ENCODE measurements at places on chromosomes 12 and 14.
A peak's percentile ranks its signal among the peaks of the same experiment; 100 is the strongest.

GRCh38 chr12:49092086-49092815, 2.4 kb downstream of the DHH start:
- peak; percentile 59 for DNase-seq

DNA sequence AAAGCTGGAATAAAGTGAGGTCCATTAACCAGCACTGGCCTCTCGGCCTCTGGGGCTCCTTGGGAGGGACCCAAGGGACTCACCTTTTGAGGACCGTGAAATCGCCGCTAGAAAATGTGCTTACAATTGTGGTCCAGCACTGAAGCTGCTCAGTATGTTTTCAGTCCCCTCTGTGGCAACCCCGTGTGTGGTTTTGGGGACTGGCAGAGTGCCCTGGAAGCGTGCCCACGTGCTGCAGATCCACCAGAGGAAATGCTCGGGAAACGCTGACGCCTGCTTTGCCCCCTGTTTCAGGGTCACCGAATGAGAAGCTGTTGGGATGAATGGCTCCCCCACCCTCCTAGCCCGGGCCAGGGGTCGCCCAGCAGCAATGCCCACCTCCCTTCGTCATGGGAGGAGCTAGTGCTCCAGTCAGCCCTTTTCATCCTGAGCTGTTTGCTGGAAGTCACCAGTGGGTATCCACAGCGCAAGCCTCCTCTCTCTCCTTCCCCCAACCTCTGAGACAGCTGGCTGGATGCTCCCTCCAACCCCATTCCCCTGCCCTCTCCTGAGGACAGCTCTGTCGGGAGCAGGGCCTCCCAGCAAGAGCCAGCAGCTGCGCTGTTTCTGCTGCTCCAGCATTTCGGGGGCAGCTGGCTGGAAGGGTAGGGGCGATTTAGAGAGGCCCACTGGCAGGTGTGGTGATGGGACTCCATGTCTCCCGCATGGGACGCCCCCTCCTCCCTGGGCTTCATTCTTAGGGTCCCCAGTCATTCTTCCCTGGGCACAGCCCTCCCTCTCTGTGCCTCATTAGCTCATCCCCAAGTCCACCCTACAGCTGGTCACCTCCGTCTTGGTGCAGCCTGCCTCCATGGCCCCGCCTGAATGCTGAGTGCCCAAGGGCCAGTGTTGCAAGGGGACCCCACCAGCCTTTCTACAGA, 33.2 kb upstream of the PPP1R13B start:
- DNase-seq = peak; percentile 47

DNA sequence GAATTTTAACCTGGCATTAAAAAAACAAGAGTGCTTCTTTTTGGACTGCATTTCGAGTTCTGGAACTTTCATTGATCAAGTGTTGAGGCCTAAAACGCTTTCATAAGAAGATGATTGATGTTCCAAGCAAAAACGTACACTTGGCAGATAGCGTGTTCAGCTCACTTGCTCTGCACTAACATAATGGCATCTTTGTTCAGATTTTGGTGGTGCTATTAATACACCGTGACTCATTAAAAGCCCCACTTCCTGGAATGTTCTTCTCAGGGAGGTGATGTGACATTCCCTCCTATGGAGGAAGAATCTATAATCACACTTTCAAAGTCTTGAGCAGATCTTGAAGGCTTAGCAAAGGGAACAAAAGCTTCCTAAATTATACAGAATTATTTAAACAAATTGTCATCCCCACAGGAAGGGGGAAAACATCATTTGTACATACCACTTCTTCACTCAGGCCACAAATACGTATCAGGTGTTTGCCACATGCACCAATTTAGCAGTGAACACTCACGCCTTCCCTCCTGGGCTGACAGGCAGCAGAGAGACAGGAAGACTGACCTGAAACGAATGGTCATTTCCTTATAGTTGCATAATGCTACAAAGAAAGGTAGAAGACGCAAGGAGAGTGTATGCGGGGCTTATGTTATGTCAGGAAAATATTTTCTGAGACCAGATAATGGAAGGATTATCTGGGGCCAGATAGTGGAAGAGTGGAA, 15.4 kb downstream of the HSP90AA1 start:
- DNase-seq = no peak

GRCh38 chr12:31331242-31331641, 5.3 kb upstream of the SINHCAF start:
- DNase-seq = no peak

- no peak for DNase-seq
Measured at GRCh38 chr12:124295431-124296058, 652 bp downstream of the RFLNA start.

DNA sequence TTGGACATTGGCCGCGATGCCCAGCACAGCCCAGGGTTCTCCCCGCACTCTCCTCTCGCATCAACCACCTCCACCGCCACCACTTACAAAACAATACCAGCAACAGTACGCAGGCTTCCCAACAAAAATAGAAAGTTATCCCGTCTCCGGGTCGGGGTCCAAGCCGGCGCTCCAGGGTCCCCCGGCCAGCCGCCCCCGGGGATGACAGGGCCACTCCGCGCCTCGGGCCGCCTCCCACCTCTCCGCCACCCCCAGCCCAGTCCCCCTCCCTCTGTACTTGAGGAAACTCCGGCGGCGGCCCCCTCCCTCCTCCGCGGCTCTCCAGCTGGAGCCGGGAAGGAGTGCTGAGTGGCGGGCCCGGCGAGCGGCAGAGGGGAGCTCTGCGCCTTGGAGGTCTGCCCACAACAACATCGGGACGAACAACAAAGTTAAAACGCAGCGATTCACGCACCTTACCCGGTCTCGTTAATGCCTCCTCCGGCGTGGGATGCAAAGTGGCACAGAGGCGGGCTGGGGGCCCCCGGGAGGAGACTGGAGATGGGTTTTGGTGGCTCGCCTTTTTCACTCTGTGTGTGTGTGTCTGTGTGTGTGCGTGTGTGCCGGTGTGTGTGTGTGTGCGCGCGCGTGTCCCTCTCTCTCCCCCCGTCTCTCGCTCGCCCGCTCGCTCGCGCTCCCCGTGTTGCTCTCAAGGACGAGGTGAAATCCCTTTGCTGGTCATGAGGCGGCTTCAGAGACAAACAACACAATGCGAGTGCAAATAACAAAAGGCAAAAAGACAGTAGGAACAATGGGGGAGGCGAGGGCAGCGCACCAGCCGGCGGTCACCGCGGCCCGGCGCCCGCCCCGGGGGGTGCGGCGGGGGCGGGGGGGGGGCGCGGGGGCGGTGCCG, 386.8 kb downstream of the BCAT1 start:
- DNase-seq = peak; percentile 61

DNA sequence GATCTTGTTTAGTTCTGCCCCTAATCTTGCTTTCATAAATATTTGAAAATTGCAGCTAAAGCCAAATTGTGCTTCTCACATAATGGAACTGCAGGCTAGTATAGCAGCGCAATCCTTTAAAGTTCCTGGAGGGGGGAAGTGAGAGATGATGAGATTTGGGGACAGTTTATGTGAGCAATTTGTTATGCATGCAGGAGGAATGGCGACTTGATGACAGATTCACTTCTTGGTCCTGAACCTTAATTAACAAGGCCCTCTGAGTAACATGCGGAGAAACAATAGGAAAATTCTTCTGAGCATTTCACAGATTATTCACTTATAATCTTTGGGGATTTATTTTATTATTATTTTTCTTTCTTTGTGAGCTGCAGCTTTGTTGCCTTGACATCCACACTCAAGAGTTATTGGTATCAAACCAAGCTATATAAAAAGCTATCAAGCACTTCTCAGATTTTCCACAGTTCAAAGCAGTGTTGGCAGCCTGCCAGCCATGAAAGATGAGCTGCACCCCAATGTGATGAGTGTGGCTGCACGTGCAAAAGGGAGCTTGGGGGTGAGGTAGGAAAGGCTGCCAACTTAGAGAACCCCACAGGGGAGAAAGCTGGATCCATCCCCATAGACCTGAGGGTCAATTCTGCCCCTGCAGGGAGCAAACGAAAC, 1662.2 kb upstream of the FLRT2 start:
- DNase-seq = no peak

- no peak for DNase-seq
Measured at GRCh38 chr12:52618216-52618615, at the start of gene KRT73. KRT73 (minus strand) TSS chr12:52618559; CDS start chr12:52618524, 35 bp downstream.

DNA sequence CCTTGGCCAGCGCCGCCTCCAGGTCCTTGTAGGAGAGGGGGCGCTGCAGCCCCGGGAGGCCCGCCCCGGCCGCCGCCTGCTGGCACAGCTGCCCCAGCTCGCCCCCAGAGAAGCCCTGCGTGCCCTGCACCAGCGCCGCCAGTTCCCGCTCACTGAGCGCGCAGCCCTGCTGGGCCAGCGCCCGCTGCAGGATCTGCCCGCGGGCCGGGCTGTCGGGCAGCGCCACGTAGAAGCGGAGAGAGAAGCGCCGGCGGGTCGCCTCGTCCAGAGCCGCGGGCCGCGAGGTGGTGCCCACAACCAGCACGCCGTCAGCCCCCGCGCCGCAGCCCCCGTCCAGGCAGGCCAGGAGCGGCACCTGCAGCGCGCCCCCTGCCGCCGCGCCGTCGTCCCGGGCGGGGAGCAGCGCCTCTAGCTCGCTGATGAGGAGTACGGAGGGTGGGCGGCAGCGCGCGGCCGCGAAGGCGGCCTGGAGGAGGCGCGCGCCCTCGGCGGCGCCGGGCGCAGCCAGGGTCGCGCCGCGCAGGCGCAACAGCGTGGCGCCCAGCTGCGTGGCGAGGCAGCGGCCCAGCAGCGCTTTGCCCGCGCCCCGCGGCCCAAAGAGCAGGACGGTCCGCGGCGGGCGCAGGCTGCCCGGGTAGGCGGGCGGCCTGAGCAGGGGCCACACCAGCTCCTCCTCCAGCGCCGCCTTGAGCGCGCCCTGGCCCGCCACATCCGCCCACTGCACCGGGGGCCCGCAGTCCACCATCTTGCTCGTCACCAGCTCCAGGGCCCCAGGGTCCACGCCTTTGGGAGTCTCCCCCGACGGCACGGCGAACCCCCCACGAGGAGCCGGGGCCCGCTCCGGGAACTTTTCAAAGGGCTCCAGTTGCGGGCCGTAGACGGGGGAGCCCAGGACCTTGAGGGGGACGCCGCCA, 27.7 kb downstream of the FIGNL2 start:
- DNase-seq = peak; percentile 56

GRCh38 chr12:124394462-124395128, 99.7 kb downstream of the RFLNA start:
- no peak for DNase-seq

DNA sequence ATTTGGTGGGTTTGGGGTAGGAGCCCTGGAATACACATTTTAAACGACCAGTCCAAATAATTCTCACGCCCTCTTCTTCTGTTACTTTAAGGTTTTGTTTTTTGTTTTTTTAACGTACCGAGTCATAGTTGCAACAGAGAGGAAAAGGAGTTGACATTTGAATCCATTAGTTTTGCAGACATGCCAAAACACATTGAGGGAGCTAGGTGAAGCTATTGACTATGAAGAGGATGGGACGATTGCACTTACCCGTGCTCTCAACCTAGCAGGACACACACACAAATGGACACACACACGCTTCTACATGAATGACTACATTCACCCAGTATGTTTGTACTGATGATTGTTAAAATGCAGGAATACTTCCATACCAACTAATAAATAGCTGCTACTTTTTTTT, 54.3 kb upstream of the CIT start:
- DNase-seq = no peak

DNA sequence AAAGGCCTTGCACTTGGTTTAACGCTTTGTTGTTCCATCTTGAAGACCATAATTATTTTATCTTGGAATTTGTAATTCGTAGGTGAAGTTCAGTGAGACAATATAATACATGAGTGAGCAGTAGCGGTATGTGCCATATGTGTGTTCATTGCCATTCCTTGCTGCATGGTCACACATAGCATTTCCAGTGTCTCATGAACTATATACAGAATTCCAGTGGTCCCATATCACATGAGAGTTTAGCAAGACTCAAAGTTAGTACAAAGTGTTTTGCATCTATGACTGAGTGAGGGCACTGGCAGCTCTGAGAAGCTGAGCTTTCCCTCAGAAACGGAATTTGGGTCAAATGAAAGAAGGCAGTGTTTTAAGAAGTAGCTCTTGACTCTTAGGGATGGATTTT, 359.8 kb downstream of the FOXG1 start:
- no peak for DNase-seq

- no peak for DNase-seq
Measured at GRCh38 chr14:51398898-51399297, 158.9 kb downstream of the TMX1 start.

DNA sequence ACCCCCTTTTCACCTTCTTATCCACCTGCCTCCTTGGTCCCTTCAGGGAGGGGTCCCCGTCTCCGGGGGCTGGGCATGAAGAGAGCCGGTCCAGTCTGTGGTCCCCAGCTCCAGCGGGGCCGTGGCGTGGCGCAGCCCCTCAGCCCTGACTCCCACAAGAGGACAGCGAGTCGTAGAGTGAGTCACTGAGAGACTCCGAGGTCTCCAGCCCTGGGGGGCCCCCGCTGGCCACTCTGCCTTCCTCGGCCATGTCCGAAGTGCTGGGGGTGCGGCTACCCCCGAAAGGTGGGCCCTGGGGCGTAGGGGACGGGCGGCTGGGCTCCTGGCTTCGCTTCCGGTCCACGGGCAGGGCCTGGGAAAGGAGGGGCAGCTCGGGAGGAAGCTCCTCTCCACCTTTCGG, 36.5 kb downstream of the NCKAP5L start:
- no peak for DNase-seq

DNA sequence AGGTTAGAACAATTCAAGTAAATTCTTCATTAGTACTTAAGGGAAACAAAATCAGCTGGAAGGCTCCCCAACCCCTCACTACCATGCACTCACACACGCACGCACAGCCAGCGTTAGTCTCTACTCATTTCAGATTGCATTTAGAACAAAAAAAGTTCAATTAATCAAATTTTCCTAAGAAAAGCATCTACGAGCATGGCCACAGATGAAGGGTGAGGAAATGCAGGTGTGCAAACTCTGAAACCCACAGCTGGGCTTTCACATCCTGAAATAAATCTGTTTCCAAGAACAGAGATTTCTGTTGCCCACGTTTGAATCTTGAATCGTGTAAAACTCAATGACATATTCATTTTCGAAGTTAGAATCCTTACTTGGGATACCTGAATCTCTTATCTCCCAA, 62.6 kb downstream of the SEL1L start:
- DNase-seq = no peak

GRCh38 chr14:71467361-71467811, 464.8 kb upstream of the RGS6 start:
- DNase-seq = peak; percentile 38

DNA sequence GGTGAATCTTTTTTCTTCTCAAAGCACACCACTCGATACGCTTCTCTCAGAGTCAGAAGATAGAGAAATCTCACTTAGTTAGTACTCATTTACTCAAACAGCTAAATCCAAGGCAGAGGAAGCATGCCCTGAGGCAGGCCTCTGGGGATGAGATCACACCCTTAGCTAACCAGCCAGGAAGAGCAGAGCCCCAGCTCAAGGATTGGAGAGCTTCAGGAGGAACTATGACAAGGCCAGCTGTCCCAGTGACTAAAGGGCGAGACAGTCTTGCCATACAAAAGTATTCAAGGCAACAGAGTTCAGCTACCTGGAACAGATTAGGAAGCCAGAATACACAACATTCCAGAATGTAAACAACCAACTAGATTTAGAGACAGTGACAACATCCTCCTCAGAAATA, 197.7 kb upstream of the CCDC196 start:
- DNase-seq = no peak

GRCh38 chr12:75480469-75480949, at the start of gene GLIPR1:
GLIPR1 (plus strand) TSS chr12:75480755; CDS start chr12:75480881, 126 bp downstream.
- peak; percentile 43 for DNase-seq
